ENCODE measurements at places on chromosomes 6 and 20.

DNA sequence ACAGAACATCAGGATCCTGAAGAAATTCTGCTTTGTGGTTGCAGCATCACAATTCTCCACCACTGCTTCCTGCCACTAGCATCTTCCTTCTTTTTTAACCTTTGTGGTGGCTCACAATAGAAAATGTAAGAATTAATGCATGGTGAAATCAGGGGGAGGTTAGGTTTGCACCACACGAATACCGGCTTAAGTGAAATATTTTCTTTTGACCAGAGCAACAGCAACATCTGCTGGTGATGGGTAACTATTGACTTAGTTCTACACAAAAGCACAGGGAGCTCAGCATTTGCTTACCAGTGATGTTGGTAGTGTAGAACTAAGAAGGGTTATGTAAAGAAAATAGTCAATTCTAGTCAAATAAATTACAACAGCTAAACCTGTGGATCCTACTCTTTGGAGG lies 280.5 kb downstream of the SYNE1 start:
- DNase-seq = no peak

GRCh38 chr6:153092082-153093013 lies 38.7 kb downstream of the RGS17 start:
- DNase-seq = no peak

GRCh38 chr6:134454794-134455193 lies 136.9 kb upstream of the SGK1 start:
- no peak for DNase-seq

- DNase-seq = no peak
Measured at GRCh38 chr6:87794922-87795885, 93.2 kb upstream of the AKIRIN2 start.

DNA sequence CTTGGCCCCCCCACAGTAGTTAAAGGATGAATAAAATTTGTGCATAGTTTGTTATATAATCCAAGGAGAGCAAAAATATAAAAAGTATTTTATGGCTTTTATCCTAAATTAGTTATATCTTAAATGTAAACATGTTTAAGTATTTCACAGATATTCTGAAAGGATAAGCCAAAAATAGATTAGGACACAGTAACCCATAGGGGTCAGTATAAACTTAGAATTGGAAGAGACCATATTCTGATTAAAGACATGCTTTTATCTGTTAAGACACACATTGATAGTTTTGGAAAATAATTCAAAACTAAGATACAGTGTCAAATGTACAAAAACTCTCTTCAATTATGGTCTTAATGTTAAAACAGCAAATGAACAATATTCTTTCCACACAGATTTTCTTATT lies 4.5 kb upstream of the SERINC1 start:
- no peak for DNase-seq

DNA sequence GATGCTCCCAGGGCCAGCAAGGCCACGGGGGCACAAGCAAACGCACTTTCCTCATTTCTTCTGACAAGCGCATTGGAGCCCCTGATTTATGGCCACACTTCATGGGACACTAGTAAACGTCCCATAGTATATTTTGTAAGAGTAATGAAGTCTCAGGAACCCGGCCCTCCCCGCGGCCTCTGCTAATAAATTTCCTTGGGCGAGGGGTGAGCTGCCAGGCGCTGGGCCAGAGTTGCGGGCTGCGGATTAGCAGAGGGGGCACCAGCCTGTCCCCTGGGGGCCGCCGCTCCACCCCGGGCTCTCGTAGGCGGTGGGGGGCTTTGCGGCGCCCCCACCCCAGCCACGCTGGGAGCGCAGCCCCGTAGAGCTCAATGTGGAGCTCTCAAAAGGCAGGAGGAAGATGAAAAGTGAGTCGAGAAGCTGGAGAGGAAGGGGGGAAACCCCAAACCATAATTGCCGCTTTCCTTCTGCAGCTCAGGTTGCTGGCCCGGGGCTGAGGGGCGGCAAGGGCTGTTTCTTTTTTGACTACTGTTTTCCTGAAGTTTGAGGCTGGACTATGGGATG lies 173.6 kb downstream of the CDC5L start:
- DNase-seq = no peak

DNA sequence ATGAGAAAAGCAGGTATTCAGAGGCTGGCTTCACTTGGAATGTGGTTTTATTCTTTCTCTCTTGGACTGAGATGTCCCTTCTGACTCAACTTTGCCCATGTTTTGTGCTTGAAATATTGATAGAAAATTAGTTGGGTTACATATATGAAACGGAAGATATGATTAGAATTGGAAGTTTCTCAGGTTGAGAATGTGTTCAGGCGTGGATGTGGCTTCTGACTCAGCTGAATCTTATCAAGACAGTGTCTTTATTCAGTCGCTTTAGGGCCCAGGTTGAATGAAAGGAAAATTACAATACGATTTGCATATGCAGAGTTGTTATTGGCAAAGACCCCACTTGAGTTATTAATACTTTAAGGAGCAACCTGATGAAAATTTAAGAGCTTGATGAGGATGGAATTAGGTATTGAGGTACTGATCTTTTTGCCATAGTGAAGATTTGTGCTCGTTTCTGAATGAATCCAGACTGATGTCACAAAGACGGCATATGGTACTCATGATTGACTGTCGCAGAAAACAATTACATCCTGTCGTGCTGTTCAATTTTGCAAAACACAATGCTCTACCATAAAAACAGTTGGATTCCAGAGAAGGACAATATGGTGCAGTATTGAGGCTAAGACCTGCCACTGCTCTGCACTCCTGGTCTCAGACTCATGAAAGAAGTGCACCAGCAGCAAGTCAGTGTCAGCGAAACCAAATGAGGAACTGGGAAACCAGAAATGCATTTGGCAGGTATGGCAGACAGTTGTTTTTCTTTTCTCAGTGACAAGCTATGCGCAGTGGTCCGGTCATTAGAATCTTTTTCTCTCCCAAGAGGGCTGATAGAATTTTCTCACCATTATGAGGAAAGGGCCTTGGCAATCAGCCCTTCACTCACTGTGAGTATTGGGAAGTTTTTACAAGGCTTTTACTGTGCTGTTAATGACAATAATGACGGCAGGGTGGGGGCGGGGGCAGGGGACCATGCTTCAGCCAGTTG lies 158.3 kb downstream of the DOK5 start:
- DNase-seq = no peak

DNA sequence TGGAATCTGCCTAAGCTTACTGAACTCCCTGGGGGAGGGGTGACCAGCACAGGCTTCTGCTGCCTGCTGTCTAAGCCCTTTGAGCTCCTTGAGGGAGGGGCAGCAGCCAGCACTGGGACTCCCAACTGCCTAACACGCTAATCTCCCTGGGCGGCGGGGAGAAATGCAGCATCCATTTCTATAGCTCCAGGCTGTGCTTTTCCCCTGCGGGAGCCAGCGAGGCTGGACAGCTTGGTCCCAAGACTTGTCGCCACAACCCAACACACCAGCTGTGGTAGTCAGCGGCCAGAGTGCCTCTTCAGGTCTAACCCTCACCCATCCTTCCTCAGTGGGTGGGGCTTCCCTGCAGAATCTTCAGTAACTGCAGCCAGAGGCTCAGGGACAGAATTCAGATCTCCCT lies 64.6 kb downstream of the VGLL2 start:
- DNase-seq = no peak

GRCh38 chr6:130981409-130981808 lies 81.6 kb downstream of the EPB41L2 start:
- no peak for DNase-seq

DNA sequence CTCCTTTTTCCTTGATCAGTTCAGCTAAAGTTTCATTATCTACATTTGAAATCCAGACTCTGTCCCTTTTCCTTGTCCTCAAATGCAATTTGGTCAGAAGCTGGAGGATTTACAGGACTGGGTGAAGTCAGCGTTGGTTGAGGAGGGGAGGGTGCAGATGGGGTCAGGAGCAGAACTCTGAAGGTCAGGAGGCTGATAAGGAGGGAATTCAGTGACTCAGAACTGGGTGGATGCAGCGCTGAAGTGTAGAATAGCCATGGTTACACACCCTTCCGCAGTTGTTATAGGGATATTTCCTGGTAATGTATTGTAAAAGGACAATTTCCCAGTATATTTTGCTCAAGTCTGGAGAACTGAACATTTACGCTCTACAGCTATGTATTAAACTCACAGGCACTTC lies 133.1 kb upstream of the FOXA2 start:
- no peak for DNase-seq

All from CD4-positive, alpha-beta T cell treated with Interferon gamma for 1 hour (primary cell).